ENCODE measurements at places on chromosomes 3 and 15. TPM values are rescaled to one million over a fixed set of nuclear protein-coding genes. Genes with fewer than 3 reads are reported as not detected.

Gene TLR9
- not detected for total RNA-seq

Gene CDHR4
- not detected for total RNA-seq

Gene USP50
- not detected for total RNA-seq

Gene TTC21A
- total RNA-seq = 4.0 TPM

Gene ZNF860
- total RNA-seq = 5.0 TPM

Gene TP53BP1
- 47.3 TPM for total RNA-seq
